ENCODE measurements at places on chromosomes 12 and 14.

- no peak for DNase-seq
These were observed 460.9 kb downstream of the ZFP36L1 start for GRCh38 chr14:68331991-68332390.

- DNase-seq, result no peak
These were observed 46.1 kb downstream of the KIF26A start for GRCh38 chr14:104184506-104184905.

DNA sequence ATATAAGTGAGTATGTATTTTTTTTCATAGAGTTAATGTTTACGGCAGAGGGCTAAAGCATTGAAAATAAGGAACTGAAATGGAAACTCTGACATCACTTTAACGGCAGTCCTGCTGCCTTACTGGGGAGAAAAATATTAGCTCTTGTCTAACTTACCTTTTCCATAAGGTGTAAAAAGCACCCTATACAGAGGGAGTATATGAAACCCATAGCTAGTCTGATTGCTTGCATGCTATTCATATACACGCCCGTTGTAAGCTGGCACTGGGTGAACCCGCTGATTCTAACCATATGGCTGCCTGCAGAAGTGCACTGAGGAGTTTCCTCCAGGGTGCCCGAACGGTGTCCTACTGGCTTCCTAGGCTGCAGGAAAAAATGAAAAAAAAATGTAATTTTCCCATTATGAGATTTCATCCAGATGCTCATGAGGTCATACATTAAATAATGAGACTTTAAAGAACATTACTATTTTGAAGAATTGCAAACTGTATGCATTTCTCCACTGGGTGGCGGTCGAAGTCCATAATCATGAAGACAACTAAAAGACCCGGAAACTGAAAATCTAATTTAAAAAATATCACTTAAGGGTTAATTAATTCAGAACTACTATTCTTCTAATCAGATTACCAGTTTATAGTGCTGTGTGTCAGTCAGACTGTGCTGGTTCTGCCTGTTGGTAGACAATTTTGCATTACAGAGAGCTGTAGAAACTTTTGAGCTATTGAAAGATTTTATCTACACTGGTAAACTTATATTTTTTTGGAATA is 144.7 kb downstream of the ALX1 start:
- peak; percentile 50 for DNase-seq

- DNase-seq, result no peak
These were observed 245.5 kb downstream of the ATP23 start for GRCh38 chr12:58186914-58187313.

DNA sequence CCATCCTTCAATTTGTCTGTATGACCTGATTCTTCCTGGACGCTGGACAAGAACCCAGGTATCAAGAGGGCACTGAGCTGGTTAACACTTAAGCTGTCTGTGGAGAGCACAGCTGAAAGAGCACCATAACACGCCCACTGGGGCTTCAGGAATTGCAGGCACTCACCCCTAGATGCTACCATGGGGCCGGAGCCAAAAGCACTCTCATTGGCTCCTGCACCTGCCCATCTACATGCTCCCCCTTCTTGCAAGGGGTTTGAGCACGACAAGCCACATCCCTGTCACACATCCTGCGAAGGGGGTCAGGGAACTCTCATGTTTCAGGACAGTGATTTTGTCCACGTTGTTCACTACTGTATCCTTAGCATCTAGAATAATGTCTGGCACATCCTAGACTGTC is 35.1 kb upstream of the TBC1D15 start:
- DNase-seq, result no peak

DNA sequence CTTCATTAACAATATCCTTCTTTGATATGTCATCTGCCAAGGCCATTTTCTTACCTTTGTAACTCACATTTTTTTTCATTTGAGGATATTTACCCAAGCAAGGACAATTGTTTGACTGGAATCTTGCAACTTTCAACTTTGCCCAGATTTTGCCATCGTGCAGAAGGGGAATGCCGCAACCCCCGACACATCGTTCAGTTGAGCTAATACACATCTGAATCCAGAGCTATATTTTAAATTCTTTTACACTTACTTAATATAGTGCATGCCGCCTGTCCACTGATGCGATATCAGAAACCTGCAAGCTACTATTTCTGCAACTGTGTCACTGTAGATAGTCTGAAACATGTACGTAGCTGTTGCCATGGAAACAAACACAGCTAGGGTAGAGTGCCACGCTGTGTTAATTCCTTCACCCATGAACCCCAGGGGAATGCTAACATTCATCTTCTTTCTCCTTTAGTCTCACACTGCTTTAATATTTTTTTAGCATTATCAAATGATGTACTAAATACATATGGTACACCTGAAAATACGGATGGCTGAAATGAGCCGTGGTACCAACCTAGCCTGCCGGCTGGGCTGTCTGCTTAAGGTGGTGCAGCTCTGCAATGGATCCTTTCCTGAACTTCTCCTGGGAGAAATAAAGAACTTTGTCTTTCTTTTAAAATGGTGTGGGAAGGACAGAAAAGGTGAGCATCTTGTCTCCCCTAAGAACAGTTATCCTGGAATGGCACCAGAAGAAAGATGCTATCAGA is 77.0 kb upstream of the FOXN3 start:
- DNase-seq, result no peak

GRCh38 chr14:23883684-23884540 is 69.7 kb upstream of the DHRS4 start:
- no peak for DNase-seq

DNA sequence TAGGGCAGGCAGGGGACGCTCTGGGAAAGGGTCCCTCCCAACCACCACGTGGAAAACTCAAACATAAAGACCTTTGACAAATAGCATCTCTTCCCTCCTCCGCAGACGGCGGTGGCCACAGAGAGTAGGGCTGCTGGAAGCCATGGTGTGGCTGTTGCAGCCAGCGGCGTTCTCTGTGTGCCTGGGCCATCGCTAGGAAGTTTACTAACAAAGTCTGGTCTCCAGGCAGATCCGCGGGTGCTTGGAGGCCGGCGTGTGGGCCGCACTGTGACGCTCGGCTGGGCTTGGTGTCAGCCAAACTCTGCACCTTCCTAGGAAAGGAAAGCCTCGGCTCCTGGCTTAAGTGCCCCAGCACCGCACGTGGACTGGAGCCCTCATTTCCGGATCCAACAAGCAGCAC is 65.6 kb downstream of the CCDC88C start:
- peak; percentile 8 for DNase-seq

GRCh38 chr14:102280376-102280962 is 24.5 kb downstream of the MOK start:
- DNase-seq, result peak; percentile 99

- no peak for DNase-seq
These were observed 9.8 kb downstream of the ACVRL1 start for GRCh38 chr12:51917041-51917590.

- DNase-seq, result peak; percentile 64
These were observed 1.6 kb upstream of the MANSC4 start for GRCh38 chr12:27781680-27782079.
